SK-N-DZ (cell line): ENCODE measurements at places on chromosomes 5 and 9.
A peak's percentile ranks its signal among the peaks of the same experiment; 100 is the strongest.

GRCh38 chr5:35302544-35302943 is 72.3 kb upstream of the PRLR start:
- no peak for DNase-seq

GRCh38 chr5:74289691-74290090 is 350.8 kb downstream of the ENC1 start:
- DNase-seq: no peak

- no peak for DNase-seq
Measured at GRCh38 chr5:93512799-93513198, 68.2 kb downstream of the NR2F1-AS1 start.

DNA sequence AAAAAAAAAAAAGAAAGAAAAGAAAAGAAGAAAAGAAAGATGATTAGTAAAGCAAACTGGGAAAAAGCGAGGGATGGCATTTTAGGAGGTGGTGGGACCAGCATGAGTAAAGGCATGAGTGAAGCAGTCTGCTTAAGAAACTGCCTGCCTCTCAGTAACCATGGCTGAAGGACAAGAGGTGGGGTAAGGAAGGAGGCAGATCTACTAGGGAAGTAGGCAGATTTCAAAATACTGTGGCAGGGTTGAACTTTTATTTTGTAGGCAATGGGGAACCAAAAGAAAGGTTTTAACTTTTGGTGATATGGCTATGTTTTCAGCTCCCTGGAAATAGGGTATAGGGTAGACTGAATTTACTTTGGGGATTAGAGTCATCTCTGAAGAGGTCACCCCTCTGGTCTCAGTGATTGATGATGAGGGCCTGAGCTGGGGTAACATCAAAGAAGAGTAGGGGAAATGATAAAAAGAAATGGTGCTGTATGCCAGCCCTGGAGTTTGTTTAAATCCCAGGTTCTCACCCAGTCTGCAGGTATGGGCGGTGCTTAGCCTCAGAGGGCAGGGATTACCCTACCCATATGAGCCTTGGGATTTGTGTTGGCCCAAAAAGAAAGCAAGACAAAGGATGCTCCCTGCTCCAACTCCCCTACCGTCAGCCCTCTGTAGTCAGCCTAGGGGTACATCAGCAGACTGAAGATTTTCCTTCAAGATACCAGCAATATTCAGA is 316.2 kb downstream of the CWC27 start:
- DNase-seq: no peak

DNA sequence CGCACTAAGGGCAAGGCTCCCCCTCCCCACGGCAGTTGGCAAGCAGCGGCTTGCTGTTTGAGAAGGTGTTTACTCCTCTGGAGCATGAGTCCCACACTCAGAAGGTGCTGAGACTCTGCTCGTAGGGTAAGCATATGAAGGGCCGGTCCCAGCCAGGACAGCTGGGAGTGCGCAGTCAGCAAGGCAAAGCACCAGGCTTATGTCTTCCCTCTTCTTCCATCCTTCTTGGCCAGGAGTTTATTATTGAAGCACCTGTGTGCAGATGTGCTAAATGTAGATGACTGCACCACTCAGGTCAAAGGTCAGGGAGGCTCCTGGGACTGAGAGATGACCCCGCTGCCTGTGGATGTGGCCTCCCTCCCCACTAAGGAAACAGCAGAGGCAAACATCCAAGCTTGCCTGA is 27.0 kb upstream of the CDKN2AIPNL start:
- no peak for DNase-seq

DNA sequence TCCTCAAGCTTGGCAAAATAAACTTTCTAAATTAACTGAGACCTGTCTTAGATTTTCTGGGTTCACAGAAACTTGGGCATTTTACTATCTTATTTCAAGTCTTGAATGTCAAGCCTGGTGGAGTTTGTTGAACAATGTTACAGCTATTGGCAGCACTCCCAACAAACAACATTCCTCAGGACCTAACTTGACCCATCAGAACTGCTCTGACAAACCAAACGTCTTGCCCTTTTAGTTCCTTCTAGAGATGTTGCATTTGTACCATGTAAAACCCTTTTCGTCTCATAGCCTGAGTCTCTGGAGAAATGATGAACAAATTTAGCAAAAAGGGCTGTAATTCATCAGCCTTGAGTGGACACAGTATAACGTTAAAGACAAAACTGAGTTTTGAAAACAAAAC is 51.1 kb downstream of the GNA14 start:
- DNase-seq: no peak

DNA sequence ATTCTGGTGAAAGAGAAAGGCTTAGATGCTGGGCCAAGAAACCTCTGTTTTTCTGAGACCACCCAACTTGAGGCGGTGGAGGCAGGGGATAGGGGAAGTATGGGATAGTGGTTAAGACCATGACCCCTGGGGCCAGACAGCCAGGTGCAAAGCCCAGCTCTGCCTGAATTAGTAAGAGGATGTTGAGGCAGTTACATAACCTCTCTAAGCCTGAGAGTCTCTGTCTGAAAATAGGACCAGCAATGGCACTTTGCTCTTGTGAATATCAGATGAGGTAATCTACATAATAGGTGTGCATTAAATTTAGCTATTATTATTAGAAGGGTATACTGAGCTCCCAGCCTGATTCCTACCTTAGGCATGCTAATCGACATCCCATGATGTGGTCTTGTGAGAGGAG is 68.2 kb downstream of the DOCK2 start:
- DNase-seq: no peak

GRCh38 chr9:81082221-81082620 is 607.1 kb downstream of the TLE1 start:
- DNase-seq: no peak

DNA sequence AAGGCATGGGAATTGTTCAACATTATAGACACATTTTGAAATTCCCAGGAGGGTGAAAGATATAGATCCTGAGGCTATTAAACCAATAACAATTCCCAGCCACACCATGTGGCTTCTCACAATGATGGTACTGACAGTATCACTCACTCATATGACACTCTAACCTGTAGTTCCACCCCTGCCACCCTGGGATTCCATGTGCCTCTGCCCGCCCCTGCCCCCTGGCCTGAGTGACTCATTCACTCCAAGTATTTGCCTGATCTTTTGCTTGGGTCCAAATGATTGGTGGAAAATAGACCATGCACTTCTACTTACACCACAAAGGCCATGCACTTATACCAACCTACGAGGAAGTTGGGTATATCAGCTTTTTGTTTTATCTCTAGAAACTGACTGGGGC is 305.2 kb upstream of the DAB2 start:
- no peak for DNase-seq

DNA sequence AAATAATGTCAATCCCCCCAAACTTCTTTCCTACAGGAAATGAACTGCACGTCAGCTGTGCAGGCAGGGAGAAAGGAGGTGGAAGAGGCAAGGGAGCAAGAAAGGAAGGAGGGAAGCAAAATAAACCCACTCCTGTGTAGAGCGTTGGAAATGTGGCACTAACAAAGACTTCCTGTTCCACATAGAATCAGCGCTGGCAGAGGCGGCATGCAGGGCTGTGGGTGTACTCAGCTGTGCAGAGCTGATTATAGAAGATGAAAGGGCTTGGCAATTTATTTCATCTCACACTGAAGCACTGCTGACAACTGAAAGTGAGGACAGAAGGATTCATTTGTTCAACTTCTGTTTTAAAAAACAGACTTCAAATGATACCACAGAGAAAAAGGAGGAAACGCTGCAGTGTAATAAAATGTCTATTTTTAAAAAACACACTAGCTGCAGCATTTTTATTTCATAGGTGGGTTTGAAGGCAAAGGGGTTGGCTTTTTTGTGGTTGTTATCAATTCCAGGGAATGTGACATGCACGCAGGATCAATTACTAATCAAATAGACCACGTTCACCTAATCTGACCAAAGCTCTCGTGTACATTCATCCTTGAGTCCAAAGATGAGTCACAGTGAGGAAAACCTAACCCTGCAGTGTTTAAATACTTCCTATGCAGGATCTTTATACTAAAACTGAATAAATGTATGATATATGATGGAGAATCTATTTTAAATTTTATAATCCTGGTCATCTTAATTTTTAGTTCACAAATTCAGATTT is 583.5 kb downstream of the ZNF608 start:
- peak; percentile 20 for DNase-seq

DNA sequence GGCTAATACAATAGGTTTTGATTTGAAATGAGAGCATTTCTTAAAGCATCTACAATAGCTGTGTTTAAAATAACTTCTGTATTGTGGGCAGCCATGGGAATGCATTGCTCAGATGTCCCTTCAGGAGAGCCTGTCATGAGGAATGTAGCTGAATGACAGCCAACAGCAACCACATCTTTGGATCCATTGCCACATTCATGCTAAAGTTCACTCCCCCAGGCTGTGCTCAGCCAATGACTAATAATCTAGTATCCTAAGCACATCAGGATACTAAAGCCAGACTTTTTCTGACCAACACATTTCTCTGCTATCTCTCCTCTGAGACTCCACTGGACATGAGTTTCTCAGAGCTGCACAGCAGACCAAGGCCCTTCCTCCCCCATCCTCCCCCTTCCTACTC is 45.5 kb downstream of the HTR1A start:
- no peak for DNase-seq

GRCh38 chr9:129745200-129745599 is 7.6 kb downstream of the PTGES start:
- DNase-seq: no peak

GRCh38 chr9:122056484-122056883 is 36.6 kb downstream of the TTLL11 start:
- DNase-seq: no peak

DNA sequence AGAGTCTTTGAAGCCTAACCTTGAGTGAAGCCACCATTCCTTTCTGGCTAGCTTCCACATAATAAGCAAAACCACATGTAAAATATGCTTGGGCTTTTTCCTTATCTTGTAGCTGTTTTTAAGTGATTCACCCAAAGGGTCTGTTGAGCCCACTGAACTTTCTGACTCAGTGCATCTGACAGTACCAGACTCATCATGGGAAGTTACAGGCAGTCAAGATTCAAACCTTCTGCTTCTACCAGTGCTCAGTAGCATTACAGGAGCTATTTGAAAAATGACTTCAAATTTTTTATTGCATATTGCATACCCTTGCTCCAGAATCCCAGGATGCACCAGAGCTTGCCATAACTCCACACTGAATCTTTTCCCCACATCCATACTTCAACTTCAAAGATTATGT is 87.5 kb upstream of the PTPRD start:
- DNase-seq: no peak

GRCh38 chr9:113644321-113644720 is 180.8 kb downstream of the RGS3 start:
- no peak for DNase-seq

DNA sequence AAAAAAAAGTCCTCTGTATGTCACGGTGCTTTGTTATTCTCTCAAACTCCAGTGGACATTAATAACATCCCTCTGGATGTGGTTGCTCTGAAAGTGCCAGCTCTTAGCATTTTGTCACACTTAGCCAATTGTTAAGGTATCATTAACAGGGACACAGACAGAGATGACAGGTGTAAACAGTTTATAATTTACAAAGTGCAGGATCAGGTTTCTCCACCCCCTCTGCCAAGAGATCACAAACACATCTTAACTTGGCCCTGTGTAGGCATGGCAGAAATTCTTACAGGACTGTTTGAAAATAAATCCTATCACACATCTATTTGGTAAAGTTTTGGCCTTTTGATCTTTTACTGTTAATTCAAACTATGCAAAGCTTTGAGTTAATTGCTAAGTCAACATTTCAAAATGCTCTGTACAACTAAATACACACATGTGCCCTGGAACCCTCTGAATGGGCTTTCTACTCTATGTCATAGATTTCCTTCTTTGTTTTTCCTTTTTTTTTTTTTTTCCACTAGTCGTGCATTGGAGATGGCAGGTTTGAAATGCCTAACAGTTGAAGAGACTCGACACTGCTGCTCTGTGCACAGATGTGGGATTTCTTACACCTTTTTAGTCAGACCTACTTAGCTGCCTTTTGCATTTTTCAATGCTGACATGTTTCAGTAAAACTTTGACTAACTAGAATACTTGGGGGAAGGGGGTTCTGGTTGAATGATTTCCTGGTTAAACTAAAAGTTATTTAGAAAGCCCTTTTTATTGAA is 41.7 kb downstream of the SEMA6A start:
- DNase-seq: no peak

- DNase-seq: no peak
Measured at GRCh38 chr9:137325124-137325523, 23.1 kb upstream of the NRARP start.

DNA sequence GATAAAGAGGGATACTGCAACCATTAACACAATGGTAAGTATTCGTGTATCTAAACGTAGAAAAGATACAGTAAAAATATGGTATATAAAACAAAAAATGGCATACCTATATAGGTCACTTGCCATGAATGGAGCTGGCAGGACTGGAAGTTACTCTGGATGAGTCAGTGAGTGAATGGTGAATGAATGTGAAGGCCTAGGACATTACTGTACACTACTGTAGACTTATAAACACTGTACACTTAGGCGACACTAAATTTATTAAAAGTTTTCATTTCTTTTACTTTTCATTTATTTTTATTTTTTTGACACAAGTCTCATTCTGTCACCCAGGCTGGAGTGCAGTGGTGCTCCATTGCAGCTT is 14.1 kb downstream of the TDRD7 start:
- DNase-seq: no peak

GRCh38 chr5:173920866-173921555 is 32.9 kb downstream of the CPEB4 start:
- no peak for DNase-seq

DNA sequence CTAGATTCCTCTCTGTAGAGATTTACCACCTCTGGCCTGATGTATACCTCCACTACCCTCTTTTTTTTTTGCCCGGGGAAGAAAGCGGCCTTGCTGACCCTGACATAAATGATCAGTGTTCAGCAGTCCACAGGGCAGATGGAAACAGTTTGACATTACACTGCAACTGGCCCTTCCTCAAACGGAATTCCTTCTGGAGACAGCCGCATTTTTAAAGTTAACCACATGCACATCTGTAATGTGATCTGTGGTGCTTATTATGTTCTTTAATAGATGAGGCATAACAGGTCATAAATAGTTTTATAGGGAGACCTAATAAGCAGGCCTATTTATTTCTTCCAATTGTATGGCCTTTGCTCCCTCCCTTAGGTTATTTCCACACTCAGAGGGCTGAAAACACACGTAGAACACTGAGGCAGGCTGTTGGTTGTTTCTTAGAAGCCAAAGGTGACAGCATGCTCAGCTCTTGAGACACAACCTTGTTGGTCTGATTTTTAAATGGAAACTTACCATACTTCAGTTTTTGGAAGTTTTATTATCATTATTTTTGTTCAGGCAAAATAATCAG is 84.0 kb upstream of the APC start:
- no peak for DNase-seq

GRCh38 chr9:40909821-40910220 is 218.7 kb downstream of the FOXD4L6 start:
- DNase-seq: no peak
